GM23248 (cell line): ENCODE measurements at places on chromosomes 1 and 21.
A peak's percentile ranks its signal among the peaks of the same experiment; 100 is the strongest.

GRCh38 chr21:16863362-16863905, 649.4 kb upstream of the CXADR start:
- no peak for DNase-seq

DNA sequence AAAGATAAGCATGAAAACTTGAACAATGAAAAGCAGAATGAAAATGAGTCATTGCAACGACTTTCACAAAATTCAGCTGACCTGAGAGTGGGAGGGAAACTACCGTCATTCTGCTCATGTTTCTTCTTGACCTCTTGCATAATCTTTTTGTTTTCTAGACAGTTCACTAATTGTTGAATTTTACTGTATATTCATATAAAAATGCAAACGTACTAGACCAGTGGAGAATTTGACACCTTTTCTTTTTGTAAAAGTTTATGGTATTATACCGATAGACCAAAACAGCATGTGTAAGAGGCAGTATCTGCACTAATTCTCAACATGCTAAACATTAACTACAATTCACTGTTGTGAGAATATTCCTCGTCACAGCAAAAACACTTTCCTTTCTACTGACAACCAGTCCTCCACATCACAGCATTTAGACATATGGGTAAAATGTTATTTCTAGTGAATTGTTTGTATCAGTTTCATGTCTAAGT, 137.8 kb downstream of the GREM2 start:
- DNase-seq = peak; percentile 78

GRCh38 chr1:180611016-180611930, 20.5 kb upstream of the XPR1 start:
- DNase-seq = peak; percentile 13

DNA sequence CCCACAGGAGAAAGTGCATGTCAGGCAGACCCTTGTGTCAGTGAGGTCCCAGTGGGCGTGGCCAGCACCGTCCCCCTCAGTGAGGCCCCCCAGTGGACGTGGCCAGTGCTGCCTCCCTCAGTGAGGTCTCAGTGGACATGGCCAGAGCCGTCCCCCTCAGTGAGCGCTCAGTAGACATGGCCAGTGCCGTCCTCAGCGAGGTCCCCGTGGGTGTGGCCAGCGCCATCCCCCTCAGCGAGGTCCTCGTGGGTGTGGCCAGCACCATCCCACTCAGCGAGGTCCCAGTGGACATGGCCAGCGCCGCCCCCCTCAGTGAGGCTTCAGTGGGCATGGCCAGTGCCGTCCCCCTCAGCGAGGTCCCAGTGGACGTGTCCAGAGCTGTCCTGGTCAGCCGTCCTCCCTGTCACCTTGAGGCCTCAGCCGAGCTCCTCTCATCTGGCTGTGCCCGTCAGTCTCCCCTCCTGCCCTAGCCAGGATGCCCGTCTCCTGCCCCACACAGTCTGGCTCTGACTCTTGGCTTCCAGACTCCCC, 35.5 kb downstream of the PDE9A start:
- DNase-seq = no peak

GRCh38 chr1:233463333-233463732, 135.8 kb downstream of the MAP3K21 start:
- no peak for DNase-seq

GRCh38 chr1:204498981-204499380, 4.4 kb upstream of the PIK3C2B start:
- no peak for DNase-seq

DNA sequence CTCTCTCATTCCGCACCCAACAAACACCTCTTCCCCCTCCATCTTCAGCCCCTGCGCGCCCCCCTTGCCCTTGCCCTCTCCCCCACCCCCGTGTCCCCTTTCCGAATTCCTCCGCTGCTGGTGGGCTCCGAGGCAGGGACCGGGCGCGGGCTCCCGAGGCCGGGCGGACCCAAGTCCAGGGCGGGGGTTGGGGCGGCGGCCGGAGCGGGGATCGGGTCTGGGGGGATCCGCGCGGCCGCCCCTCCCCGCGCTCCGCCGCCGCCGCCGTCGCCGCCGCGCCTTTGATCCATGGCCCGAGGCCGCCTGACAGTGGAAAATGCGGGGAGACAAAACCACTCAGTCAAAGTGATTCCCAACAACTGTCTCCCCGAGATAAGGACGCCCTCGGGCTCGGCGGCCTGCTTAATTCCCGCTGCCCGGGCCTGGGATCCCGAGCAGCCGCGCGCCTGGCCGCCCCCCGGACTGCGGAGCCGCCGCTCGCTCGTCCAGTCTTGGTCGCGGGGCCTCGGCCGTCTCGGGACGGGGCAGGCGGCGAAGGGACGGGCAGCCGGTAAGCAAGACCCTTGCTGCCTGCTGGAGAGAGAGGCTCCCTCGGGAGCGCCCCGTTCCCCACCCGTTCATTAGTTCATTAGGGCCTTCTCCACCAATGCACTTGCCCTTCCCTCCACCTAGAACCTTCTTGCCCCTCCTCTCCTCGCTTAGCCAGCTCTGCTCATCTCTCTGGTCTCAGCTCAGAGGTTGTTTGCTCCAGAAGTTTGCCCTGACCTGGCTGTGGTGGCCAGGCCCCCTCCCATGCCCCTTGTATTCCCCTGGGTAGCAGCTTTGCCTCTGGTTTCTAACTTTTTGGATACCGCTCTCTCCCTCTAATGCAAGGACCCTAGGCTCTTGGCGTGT, 86.4 kb downstream of the PAX7 start:
- no peak for DNase-seq

DNA sequence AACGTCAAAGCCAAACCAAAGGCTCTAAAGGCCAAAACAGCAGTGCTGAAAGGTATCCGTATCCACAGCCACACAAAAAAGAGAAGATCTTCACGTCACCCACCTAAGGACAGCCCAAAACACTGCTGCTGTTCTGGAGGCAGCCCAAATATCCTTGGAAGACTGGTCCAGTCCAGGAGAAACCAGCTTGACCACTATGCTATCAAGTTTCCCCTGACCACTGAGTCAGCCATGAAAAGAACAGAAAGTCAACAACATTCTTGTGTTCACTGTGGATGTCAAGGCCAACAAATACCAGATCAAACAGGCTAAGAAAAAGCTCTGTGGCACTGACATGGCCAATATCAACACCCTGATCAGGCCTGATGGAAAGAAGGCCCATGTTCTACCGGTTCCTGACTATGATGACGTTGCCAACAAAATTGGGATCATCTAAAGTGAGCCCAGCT, 32.1 kb downstream of the ARID4B start:
- DNase-seq = no peak

DNA sequence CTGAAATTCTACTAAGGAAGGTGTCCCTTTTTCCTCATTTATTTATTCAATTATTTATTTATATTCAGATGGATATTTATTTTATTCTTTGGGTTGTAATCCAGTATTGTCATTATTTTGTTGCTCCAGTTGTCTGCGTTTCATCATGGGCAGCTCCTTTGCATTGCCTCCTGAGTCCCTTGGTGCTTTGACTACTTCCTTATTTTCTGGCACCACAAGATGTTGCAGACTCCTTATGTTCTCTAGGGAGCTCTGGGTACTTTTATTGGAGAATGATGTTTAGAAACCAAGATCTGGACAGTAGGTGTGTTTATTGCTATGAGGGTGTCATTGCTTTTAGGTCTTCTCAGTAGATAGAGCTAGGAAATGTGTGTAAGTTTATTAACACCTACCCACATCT, 59.9 kb upstream of the ERRFI1 start:
- no peak for DNase-seq

- no peak for DNase-seq
Measured at GRCh38 chr1:67405473-67406245, 24.5 kb downstream of the SERBP1 start.

- no peak for DNase-seq
Measured at GRCh38 chr1:9805006-9805508, 18.7 kb downstream of the CLSTN1 start.

- peak; percentile 8 for DNase-seq
Measured at GRCh38 chr1:162030759-162031280, 7.2 kb upstream of the OLFML2B start.

DNA sequence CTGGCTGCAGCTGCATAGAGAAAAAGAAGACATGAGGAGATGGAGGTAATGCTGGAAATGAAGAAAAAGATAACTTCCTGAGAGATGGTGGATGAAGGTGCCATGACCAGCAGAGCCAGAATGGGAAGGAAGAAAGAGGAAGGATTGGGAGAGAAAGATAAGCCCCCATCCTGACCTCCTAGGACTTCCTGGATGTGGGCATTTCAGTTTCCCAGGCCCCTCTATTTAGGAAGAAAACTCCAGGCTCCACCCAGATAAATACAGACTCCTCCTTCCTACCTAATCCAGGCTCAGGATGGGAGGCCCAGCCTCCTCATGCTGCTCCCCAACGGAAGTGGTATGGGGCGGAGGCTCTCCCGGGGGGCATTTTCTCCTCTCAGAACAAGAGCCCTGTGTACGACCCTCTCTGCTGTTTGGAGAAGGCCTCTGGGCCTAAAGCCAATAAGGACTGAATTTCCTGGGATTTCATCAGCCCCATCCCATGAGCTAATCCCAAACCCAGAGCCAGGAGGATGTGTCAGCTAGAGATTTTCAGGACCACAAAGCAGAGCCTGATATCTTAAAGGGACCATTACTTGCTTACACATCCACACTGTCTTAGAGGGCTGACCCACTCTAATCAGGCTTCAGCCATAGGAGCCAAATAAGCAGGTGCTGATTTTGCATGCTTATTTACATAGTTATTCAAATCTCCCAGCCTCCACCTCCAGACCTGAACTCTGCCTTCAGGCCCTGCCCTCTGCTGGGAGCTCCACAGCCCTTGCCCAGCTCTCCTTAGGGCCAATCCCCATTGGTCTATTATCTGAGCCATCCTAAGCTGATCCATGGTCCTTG, 5.1 kb upstream of the ARHGEF2 start:
- peak; percentile 95 for DNase-seq

GRCh38 chr21:42533306-42533962, 19.8 kb downstream of the SLC37A1 start:
- no peak for DNase-seq

GRCh38 chr1:11594625-11595024, 59.6 kb downstream of the FBXO2 start:
- no peak for DNase-seq
